ENCODE measurements at places on chromosomes 1 and 21.
A peak's percentile ranks its signal among the peaks of the same experiment; 100 is the strongest.

DNA sequence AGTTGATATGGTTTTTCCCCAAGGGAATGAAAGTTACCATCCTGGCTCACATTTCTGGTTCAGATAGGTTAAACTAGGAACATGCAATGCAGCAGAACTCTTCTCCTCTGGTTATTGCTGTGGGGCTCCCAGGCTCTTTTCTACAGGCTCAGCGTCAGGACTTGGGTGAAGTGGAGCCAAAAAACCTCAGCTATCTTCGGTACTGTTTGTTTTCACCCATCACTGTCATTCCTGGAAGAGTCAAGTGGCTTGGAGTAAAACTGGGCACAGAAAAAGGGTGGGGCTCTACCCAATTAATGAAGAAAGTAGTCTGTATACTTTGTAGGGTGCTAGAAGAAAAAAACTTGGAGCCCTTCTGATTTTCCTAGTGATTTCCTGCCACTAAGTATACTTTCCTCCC is 9.4 kb downstream of the WNT2B start:
- DNase-seq, result no peak

- no peak for DNase-seq
Observed at GRCh38 chr1:57447551-57447950, 23.7 kb upstream of the DAB1 start.

- no peak for DNase-seq
Observed at GRCh38 chr1:99657213-99658030, 11.5 kb downstream of the PALMD start.

DNA sequence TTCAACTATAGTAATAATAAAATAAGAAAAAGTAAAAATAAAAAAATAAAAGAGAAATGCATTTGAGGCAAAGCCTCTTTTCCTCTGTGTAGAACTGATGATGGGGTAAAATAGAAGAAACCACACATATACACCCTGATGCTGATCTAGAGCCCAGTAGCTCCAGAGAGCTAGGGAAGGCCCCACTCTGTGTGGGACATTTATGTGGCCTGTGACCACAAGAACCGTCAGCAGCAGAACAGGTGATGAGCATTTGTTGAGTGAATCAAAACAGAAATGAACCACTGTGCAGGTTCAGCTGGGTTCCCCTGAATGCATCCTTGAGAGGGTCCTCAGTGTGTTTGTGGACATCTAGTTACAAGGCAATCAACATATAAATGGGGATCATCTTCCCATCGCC is 221.8 kb upstream of the HOOK1 start:
- DNase-seq, result no peak

- peak; percentile 95 for DNase-seq
Observed at GRCh38 chr1:59814180-59814900, 409 bp upstream of the HOOK1 start.

- no peak for DNase-seq
Observed at GRCh38 chr1:177282976-177283375, 112.2 kb downstream of the BRINP2 start.

GRCh38 chr1:32948390-32948722 is 16.3 kb downstream of the RNF19B start:
- no peak for DNase-seq

- DNase-seq, result peak; percentile 57
Observed at GRCh38 chr1:166166698-166167571, at the start of gene FAM78B. TSS of gene FAM78B (minus strand) at chr1:166167001. CDS start at chr1:166166248, 753 bp downstream.

DNA sequence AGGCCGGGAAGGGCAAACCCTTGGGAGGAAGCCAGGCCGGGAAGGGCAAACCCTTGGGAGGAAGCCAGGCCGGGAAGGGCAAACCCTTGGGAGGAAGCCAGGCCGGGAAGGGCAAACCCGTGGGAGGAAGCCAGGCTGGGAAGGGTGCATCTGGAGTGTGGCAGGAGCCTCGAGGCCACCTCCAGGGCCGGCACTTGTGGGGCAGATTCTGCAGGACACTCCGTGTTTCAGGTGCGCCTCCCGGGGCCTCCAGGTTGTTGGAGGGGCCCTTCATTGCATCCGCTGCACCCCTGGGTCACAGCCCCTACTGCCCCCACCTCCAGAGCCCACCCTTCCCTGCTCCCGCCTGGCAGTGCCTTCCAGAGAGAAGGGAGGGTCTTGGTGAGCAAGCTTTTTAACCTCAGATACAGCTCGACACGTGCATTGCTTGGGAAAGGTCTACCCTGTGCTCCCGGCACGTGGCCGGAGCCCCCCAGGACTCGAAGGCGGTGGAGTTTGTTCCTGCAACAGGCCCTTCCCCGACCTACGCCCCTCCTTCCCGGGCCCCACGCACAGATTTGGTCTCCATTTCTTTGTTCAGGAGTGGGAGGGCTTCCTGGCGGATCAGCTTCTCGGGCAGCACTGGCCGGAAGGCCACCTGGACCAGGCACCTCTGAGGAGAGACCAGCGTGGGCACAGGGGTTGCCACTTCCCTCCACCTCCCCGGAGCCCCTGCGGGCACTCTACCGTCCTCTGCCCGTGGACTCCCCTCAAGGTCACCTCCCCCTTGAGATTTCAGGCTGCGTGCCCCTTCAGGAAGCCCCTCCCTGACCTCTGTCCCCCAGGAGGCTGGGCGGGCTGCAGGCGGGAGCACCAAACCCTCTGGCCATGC is 9.4 kb upstream of the TMEM52 start:
- DNase-seq, result no peak

DNA sequence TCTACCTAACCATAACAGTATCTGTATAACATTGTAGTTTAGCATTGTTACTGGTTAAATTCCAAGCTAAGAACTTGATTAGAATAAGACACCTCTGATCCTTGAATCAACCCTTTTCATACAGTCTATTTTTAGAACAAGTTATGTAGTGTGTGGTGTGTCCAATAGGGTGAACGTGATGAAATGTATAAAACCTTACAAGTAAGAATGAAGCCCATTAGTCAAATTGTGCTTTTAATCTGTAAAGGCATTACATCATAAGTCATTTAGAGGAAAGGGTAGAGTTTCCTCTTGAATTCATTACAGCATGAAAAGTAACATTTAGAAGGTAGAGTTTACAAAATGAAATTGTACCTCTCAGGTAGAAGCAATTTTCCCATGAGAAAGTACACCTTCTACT is 479.2 kb downstream of the LTN1 start:
- DNase-seq, result no peak

GRCh38 chr1:203381151-203381751 is 30.3 kb upstream of the FMOD start:
- no peak for DNase-seq

- DNase-seq, result no peak
Observed at GRCh38 chr1:224300346-224300745, 29.6 kb downstream of the NVL start.

GRCh38 chr1:167082511-167083027 is 7.6 kb downstream of the GPA33 start:
- no peak for DNase-seq

GRCh38 chr1:10671090-10671489 is 125.4 kb downstream of the CASZ1 start:
- no peak for DNase-seq

- no peak for DNase-seq
Observed at GRCh38 chr21:37028570-37028969, 22.1 kb downstream of the RIPPLY3 start.

DNA sequence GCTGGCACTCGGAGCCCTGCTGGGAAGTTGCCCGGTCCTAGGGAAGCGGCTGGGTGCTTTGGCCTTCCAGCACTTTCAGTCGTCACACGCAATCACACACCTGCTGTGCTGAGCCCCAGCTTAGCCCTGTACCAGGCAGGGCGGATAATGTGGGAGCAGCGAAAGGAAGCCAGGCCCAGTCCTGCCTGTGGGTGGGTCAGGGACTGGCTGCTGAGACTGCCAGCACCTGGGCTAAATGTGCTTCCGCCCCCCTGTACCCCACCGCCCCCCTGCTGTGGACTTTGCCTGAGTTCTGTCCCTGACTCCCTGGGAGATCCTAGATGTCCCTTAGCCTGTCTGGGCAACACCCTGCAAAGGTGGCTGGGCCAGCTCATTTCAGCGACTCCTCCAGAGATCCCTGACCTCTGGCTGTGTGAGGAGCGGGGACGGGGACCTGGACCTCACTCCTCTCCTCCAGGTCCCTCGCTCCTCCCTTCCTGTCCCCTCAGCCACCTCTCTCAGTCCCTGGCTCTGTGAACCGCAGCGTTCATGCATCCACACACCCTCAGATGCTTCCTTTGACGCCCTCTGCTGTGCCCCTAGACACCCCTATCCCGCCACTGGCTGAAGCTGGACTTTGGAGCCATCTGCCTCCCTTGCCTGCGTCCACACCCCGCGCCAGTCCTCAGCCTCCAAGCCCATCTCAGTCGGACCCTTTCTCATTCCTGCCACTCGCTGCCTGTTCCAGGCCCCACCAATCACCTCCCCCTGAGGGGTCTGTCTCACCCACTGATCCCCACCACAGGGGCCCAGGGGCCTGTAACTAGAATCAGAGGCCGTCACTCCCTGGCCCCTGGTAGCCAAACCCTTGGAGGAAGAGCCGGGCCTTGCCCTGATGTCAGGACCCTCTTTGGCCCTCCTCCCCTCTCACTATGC is 1.4 kb downstream of the MMEL1 start:
- no peak for DNase-seq

DNA sequence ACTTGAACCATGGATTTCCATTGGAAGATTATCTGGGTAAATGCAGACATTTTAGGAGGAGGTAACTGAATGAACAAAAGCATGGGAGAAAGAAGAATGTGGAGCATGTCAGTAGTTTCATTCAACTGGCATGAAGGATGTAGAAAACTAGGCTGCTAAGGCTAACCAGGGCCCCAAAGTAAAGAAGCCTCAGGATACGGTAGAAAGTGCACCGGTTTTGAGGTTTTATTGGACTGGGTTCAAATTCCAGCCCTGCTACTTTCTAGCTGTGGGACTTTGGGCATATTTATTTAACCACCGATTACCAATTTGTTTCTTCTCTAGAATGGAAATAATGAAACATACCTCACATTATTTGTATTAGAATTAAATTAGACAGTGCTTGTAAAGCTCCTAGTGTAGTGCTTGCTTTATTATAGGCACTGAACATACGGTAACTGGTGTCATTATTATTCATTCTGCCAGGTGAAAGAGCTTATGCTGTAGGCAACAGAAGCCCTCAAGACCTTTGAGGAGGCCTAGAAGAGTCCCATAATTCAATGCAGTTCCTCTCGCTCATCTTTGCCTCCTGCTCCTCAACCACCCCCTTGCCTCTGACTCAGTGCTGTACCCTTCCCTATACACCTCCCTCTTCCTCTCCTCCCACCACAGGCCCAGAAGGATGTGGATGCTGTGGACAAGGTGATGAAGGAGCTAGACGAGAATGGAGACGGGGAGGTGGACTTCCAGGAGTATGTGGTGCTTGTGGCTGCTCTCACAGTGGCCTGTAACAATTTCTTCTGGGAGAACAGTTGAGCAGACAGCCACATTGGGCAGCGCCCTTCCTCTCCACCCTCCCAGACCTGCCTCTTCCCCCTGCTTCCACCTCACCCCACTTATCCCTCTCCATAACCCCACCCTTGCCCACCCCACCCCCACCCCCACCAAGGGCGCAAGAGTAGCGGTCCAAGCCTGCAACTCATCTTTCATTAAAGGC is 2.5 kb upstream of the CHTOP start:
- no peak for DNase-seq

DNA sequence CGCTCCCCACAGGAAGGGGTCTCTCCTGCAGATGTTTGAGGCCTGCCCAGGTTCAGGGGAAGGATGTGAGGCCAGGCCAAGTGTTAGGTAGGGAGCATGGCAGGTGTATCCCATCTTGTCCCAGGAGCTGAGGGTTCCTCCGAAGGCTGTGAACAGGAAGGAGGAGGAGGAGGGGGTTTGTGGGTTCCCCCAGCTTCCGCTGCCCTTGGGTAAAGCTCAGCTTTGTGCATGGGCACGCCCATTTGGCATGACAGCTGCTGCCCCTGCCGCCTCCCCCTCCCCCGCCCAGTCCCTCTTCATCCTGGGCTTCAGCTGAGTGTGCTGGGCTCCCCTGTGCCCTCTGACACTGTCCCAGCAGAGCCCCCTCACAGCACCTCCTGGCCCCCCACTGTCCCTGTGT is 25.5 kb downstream of the TNFRSF8 start:
- peak; percentile 63 for DNase-seq

- no peak for DNase-seq
Observed at GRCh38 chr21:37427221-37427620, 60.6 kb downstream of the DYRK1A start.

- DNase-seq, result peak; percentile 96
Observed at GRCh38 chr1:161045736-161046604, at the start of gene USF1. TSS of gene USF1 (minus strand) at chr1:161045977. CDS start at chr1:161043275, 2,702 bp downstream.

DNA sequence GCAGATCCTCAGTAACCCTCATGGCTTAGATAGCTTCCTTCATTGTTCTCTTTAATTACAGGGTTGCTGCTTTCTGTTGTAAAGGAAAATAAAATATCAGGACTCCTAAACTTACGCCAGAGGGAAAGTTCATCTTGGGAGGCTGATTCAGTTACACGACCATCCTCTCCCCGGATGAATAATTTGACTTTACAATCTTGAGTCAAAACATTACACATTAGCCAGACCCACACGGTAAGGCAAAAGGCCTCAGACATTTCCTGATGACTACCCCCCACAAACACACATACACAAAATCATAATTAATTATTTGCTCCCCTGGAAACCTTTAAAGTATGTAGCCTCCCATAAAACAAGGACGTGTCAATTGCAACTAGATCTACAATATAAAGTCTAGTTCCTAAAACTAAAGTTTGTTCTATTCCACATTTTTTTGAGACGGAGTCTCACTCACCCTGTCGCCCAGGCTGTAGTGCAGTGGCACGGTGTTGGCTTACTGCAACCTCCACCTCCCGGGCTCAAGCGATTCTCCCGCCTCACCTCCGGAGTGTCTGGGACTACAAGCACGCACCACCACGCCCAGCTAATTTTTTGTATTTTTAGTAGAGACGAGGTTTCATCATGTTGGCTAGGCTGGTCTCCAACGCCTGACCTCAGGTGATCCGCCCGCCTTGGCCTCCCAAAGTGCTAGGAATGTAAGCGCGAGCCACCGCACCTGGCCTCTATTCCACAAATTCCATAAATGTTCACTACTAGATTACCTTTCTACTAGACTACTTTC is 830 bp upstream of the PRDX1 start:
- DNase-seq, result no peak

DNA sequence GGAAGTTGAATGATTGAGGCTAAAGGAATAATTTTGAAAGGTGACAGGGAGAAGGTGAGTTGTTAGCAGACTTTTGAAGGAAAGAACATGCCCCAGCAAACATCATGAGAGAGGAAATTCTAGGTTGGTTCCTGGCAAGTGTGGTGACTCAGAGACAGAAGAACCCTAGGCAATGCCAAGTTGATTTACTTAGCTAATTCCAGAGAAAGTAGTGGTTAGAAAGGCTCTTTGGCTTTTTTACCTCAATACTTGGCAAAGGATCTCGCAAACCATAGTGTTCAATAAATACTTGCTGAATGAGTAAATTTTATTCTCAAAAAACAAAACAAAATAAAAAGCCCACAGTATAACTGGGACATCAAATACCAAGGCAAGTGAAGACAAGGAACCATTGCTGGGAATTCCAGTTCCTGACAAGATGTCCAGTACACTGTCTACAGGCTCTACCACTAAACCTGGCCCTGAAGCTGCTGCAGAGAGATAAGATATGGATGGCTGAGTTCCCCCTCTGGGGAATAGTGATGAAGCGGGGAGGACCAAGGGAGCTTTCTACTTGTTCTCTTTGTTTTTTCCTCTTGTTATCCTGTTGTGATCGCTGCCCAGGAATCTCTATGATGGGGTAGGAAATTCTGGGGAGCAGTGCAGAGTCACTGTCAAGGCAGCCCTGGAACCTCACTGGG is 48.2 kb downstream of the IL12RB2 start:
- DNase-seq, result no peak

- DNase-seq, result peak; percentile 36
Observed at GRCh38 chr1:11749203-11749689, 12.7 kb upstream of the C1orf167 start.

GRCh38 chr21:35737899-35738346 is 322.4 kb downstream of the SETD4 start:
- DNase-seq, result no peak

- DNase-seq, result no peak
Observed at GRCh38 chr1:205226868-205227583, 720 bp upstream of the TMCC2 start.

Data from CD4-positive, alpha-beta T cell treated with Interleukin-10 for 1 hour (primary cell).